Activated T-helper 17 cell treated with anti-CD3 and anti-CD28 coated beads, Interleukin-2, amount 50 U/mL, for 72 hours (primary cell): ENCODE measurements at places on chromosomes 11 and 22. TPM values are rescaled to one million over a fixed set of nuclear protein-coding genes. Genes with fewer than 3 reads are reported as not detected.

Gene CNTF
- 4.1 TPM for total RNA-seq

- no peak for ATAC-seq
These were observed 79.6 kb upstream of the NECTIN1 start for GRCh38 chr11:119808407-119809185.

- no peak for ATAC-seq
These were observed 15.5 kb upstream of the DEPDC7 start for GRCh38 chr11:33000181-33000580.

Gene CRYBB2
- total RNA-seq: not detected

- ATAC-seq: no peak
These were observed 363.4 kb upstream of the NARS2 start for GRCh38 chr11:78938036-78938435.

GRCh38 chr11:121777056-121777455, 324.3 kb upstream of the SORL1-AS1 start:
- ATAC-seq: no peak

Gene GRIA4
- total RNA-seq: not detected

Gene LUZP2
- total RNA-seq: not detected

GRCh38 chr11:30447058-30447640, 124.2 kb downstream of the ARL14EP start:
- ATAC-seq: no peak

Gene OR51B5
- not detected for total RNA-seq

Gene CCDC81
- 1.0 TPM for total RNA-seq

- no peak for ATAC-seq
These were observed 56.5 kb downstream of the ST3GAL4 start for GRCh38 chr11:126411971-126412381.

Gene P2RX3
- total RNA-seq: not detected

DNA sequence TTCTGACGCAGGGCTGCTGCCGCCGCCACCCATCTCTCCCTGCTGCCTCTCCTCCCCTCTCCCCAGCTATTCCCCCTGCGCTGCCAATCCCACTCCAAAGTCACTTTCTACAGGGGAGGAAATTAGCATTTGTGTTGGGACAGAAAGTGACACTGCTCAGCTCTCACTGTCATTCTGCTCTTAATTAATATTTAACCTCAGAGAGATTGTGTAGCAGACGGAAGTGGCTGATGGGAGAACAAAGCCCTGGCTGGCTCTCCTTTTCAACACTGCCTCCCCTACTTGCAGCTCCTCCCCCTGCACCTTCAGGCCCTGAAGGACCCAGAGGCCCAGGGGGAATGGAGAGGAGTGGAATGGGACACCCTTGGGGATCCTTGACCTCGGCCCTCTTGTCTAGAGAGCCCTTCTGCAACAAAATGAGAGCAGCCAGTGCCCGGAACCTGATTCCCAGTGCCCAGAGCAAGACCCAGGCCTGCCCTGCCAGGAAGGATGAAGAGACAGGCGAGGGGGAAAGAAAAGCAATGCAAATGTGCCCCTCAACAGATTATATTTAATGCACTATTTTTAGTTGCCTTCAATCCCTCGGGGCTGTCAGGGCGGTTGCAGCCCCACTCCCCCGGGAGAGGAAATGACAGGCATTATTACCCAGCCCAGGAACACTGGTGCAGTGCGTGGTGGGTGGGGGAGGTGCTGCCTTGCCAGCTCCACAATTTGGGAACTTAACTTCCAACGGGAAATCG, 14.6 kb upstream of the NRGN start:
- ATAC-seq: no peak

GRCh38 chr11:112355726-112356125, 95.1 kb upstream of the PLET1 start:
- no peak for ATAC-seq

GRCh38 chr22:36369004-36369921, 18.5 kb downstream of the MYH9 start:
- no peak for ATAC-seq

DNA sequence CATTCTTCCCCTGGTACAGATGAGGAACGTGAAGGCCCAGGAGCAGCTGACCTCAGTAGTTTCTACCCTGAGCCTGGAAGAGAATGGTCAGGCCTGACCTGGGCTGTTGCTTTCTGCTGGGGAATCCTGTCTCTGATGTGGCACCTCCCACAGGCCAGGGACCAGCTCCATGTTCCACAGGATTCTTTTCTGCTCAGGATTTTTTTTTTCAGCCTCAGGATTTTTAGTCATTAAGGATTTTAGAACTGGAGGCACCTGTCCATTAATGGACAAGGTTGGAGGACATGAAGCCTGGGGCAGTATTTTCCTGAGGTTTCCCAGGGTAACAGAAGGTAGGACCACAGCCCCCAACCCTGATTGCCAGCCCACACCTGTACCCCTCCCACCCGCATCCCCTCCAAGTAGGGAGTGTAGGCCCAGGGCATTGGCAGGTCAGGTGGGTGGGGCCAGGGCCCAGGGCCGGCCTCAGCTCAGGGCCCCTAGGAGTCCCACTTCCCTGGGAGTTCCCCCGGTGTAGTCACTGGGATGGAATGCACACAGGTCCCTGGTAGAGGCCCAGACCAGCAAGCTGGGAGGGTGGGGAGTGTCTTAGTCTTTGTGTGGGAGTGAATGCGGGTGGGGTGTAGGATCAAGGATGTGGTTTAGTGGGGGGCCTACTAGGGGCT, 16.1 kb downstream of the BIK start:
- no peak for ATAC-seq

Gene TLCD5
- 0.13 TPM for total RNA-seq

Gene OR8D1
- not detected for total RNA-seq

Gene NXPE1
- not detected for total RNA-seq

DNA sequence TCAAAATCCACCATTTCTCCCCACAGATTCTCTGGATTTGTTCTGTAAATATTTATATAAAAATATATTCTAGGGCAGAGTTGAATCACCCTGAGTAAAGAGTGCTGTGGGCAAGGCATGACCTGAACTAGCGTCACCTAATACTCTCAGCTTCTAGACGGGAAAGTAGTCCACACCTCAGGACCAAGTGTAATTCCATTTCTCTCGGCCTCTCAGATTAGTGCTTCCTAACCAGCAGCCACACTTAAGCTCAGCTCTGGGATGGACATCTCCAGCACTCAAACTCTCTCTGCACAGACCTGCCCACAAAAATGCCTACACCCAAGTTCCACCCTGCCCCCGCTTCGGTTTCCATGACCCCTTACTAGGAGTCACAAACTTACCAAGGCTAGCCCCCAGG, 5.3 kb downstream of the SPTBN2 start:
- no peak for ATAC-seq

DNA sequence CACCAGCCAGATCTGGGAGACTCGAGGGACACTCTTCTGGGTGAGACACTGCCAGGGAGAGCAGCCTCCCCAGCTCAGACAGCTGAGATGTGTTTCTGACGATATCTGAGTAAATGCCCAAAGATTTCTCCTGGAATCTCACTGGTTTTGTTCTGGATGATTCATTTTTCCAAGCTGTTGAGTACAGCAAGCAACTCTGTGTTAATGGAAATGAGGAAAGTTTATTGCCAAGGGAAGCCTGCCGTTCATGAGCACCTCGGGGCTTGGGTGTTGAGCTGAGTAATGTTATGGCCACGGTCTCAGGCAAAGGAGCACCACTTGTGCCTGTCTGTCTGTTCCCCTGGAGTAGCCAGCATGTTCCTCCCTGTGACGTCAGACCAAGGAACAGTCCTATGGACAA, 1132.4 kb downstream of the BRD1 start:
- no peak for ATAC-seq
